ENCODE measurements at places on chromosomes 3 and 15.

- DNase-seq: no peak
Observed at GRCh38 chr3:142609136-142609535, 12.9 kb downstream of the PLS1 start.

GRCh38 chr3:56970461-56970879 is 90.0 kb upstream of the SPATA12 start:
- no peak for DNase-seq

- no peak for DNase-seq
Observed at GRCh38 chr15:28093752-28094535, 5.2 kb downstream of the OCA2 start.

DNA sequence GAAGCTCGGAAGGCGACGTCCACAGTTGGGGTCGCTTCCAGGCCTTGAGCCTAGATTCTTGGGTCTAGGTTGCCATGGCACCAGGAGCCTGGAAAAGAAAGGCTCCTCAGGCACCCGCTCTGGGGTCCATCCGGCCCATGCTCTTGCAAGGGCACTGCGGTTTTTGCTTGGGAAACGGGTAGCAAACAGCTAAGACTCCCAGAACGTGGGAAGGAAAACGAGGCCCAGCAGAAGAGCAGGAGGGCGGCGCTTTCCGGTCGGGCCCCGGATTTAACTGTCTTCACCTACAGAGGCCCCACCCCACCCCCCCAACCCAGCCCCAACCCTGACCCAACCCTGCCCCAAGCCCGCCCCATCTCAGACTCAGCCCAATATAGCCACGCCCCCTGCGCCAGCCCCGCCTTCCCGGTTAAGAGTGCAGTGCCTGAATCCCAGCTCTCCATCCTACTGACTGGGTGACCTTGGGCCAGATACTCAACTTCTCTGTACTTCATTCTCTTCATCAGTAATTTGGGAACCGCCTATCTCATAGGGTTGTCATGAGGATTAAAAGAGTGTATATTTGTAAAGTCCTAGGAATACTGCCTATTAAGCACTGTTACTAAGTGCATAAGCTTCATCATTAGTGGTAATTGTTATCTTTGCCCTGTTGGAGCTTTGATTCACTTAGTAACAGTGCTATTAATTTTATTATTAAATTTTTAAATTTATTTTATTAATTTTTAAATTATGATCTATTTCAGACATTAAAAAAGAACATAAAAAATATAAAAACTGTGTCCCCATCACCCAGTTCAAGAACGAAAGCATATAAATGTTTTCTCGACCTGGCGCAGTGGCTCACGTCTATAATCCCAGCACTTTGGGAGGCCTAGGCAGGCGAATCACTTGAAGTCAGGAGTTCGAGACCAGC is 28.4 kb upstream of the SMAD6 start:
- DNase-seq: no peak

DNA sequence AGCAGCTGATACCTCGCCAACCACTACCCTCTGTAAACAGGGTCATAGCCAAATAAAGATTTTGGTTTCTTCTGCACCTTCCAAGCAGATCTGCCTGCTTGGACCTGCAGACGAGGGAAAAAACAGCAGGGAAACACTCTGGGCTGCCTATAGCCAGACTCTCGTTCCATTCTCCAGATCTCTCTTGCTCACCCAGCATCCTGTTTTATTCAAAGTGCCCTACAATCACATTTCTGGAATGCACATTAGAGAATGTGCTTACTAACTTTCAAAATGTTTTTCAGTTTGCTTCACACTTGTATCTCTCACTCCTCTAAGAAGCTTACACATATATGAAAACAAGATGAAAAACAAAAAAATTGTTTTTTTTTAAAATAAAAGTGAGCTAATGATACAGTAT is 71.4 kb downstream of the MLH1 start:
- DNase-seq: no peak

GRCh38 chr15:49185473-49185872 is 15.4 kb downstream of the GALK2 start:
- DNase-seq: no peak

DNA sequence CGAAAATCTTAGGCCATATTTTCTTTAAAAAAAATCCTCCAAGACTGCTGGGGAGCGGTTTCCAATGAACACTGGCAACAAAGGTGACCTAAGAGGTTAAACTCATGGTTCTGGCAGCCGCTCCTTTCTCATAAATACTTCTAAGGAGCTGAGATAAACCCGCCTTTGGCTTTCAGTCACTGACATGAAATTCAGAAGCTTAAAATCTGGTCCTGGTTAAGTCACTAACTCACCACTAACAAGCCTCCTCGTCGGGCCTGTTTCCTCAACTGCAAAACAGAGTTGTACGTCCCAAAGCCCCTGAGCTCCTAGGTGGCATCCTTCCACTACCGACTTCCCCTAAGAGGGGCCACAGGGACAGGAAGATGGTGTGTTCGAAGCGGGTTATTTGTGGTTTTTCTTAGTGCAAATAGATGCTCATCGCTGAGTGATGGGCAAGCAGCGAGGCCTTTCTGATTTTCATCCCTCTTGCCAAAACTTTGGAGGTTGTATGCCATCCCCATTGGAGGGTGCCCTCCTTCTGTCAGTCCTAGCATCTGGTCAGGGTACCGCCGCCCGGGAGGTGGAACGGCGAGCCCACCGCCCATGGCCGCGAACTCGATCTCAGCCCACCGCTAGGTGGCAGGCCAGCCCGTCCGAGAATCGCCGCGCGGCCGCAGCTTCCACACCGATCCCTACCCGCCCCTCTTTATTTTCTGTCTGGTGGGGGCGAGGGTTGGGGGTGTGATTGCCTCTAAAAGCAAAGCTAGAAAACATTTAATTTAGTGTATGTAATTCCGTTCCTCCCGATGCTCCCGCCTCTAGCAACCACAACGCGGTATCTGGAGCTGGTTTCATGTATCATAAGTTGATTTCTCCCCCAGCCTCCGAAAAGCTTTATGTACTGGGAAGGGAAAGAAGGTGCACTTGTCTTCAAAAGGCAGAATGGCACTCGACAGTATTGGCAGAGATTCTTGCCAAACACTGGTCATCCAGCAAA is 4.6 kb downstream of the BCL6 start:
- DNase-seq: peak; percentile 44

DNA sequence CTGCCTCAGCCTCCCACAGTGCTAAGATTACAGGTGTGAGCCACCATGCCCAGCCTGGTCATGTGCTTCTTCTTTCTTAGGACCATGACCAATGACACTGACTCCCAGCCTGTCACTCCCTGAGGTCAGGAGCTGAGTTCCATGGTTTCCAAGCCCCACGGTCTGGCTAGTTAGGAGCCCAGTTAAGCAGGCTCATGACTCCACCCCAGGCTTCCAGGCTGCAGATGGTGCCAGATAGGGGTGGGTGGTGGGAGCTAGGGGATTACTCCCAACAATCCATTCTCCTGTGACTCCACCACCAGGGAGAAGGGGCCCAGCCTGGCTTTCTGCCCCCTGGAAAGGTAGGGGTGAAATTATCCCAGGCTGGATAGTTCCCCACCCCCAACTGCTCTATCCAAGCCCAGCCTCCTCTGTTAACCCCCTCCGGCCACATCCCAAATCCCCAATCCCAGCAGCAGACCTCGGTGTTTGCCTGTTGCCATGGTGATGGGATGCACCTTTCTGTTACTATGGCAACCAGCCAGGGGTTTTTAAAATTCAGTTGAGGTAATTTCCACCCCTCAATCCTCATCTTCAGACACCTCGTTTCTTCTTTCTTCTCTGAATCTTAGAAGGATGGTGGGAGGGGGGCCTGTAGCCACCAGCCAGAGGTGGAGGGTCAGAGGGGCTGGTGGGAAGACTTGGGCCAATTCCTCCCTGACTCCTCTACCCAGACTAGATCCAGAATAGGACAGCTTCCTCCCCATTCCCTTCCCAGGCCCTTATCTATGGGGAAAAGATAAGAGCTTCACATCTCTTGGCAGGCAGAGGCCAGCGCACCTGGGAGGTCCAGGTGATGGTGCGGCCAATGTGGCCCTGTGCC is 22.5 kb upstream of the SEMA3F start:
- no peak for DNase-seq

- DNase-seq: no peak
Observed at GRCh38 chr3:62371720-62372591, 1.4 kb downstream of the FEZF2 start.

- peak; percentile 24 for DNase-seq
Observed at GRCh38 chr15:74863239-74864056, 9.7 kb downstream of the SCAMP2 start.

GRCh38 chr15:46409841-46410301 is 775.0 kb downstream of the SQOR start:
- no peak for DNase-seq

All from AG08395 (cell line).